ENCODE measurements at places on chromosomes 2 and 18.

DNA sequence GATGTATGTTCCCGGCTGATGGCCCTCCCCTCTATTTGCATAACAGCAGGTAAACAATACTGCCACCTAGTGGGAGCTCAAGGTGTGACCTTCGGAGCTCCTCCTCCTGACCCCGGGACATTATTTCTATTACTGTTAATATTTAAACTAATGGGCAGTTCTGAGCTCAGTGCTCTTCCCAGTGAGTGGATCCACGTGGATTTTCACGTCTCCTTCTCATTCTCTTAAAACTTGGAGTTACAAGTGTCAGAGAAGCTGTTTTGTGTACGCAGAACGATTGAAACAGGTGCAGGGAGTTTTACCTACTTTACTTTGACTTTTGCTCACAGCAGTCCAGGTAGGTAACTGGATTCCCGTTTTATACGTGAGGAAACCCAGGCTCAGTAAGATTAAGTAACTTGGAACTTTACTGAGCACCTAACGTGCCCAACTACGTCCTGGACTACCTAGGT is 127.3 kb downstream of the PRKCE start:
- peak; percentile 43 for DNase-seq

DNA sequence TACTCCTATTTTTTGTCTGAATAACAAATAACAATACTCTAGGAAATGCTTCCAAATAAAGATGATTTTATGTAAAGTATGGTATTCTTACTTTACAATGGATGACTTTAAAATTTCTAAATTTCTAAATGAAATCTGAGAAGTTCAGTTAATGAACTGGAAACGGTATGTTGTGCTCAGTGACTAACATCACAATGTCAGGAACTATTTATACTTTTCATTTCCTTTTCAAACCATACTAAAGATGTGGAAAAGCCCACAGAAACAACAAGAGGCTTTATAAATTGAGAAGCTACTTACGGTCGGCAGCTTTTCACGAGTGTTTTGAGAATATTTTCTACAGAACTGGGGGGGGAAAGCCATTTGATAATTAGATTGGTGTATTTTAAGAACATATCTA is 31.1 kb downstream of the PSME4 start:
- DNase-seq, result no peak

DNA sequence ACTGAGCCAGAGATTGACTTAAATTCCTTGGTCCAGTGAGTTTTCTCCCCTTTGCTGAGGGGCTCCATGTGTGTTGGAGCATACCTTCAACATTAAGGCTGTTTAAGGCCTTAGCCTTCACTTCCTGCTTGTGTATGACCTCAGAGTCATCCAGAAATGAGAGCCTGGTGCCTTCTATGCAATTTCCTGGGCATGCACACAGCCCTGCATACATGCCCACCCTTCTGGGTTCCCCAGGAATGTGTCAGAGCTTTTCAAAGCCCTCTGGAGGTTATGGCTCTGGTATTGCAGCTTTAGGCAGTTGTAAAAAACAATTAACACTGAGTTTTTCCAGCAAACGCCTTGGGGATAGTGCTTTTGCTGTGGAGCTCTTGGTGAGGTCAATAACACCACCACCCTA is 16.7 kb downstream of the IL1R1 start:
- no peak for DNase-seq

- DNase-seq, result no peak
Observed at GRCh38 chr2:161662373-161662772, 38.2 kb downstream of the SLC4A10 start.

- no peak for DNase-seq
Observed at GRCh38 chr2:4110273-4110672, 406.9 kb downstream of the DCDC2C start.

DNA sequence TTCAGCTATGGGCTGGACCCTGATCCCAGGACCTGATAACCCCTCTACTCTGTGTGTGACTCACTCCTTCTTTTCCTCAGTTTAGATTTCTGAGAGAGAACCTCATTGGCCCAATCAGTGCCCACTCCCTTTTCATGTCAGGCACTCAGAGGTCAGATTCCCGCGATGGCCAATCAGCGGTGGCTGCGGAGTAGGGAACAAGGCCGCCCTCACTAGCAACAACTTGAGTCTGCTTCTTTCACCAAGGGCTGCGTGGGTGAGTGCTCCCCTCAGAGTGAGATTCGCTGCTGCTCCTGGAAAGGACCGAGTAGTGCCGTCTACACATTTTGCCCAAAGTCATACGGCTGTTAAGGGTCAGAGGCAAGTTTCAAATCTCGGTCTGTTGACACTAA is 34.7 kb downstream of the NPPC start:
- DNase-seq, result no peak

GRCh38 chr18:71919211-71919610 is 624.9 kb downstream of the CBLN2 start:
- DNase-seq, result no peak

GRCh38 chr2:52117299-52117698 is 1085.4 kb upstream of the NRXN1 start:
- no peak for DNase-seq

DNA sequence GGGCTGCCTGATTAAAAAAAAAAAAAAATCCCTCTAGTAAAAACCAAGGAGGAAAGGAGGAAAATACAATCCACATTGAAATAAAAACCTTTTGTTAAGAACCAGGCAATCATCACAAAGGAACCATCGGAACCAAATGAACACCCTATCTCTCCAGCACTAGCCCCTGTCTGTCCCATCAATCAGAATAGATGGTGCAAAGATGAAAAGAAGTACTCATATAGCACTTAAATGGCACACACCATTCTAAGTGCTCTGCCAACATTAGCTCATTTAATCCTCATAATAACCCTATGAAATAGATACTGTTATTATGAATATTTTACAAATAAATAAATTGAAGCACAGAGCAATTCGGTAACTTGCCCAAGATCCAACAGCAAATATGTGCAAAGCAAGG is 38.5 kb downstream of the LRP2 start:
- DNase-seq, result no peak

DNA sequence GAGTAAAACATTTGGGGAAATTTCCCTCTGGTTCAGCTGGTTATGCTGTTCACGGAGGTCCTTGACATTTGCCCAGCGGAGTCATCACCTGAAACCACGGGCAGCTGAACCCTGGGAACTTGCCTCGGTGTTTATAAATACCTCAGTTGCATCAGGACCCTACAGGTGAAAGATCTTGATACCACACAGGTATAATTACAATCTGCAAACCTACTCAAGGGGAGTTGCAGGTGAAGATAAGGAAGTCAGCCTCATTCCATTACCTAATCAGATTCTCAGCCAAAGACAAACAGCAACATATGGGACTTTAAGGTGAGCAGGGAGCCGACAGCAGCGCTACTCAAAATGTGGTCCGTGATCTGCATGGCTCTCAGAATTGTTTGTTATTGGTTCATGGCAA is 37.0 kb upstream of the ATIC start:
- no peak for DNase-seq

- DNase-seq, result no peak
Observed at GRCh38 chr2:101380376-101380775, 6.9 kb downstream of the CREG2 start.

DNA sequence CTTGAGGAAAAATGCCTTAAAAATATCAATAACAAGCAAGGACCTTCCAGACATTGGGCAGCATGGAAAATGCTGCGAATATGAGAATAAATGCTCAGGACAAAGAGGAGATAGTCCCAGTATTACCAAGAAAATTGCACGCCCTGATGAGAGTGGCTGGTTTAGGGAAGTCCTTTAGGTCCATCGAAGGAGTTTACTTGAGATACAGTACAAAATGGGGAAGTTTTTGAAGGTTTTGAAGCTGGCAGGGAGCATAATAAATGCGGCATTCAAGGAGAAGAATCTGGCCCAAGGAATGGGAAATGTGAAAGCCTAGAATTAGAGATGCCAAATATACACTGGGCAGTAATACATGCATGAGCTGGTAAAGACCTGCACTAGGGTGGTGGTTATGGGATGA is 90.2 kb upstream of the SPATS2L start:
- no peak for DNase-seq

All from activated naive CD4-positive, alpha-beta T cell (primary cell).